ENCODE measurements at places on chromosomes 3 and 15.

- DNase-seq, result no peak
Observed at GRCh38 chr3:143884861-143885260, 36.6 kb upstream of the SLC9A9 start.

DNA sequence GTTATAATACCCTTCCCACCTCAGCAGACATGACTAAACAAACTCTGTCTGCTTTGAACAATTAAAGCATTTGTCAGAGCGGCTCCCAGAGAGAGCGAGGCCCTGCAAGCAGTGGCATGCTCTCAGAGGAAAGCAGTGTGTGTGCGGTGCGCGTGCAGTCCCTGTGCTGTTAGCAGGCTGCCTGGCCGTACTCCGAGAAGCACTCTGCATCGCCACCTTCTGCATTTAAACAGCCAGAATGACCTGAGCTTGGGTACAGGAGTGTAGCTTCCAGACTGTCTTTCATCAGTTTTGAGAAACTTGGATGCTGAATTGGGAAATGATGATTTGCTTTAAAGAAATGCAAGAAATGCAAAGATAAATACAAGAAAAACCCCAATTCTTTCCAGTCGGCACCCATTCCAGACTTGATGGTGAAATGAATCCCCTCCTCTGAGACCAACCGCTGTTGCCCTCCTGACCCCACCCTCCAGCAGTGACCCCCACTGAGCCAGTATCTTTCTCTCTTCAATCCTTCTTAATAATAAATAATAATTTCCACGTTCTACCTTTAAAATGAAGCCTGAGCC, 113.5 kb downstream of the VGLL4 start:
- no peak for DNase-seq

GRCh38 chr3:46705751-46706552, 4.8 kb downstream of the TMIE start:
- no peak for DNase-seq

DNA sequence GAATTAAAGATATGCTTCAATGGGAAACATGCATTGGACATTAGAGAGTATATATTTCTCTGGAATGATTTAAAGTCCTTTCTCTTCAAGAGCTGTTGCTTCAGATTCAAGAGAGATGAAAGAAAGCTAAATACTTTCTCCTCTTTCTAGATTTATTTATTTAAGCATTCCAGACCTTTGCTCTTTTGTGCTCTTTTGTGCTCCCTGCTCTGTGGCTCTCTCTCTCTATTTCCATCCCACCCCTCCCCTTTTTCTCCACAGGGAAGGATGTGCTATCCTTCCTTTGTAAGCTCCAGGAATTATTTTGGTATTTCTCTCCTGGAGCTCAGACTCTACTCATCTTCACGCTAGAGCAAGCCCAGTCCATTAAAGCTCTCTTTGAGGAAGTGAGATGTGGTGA, 871.9 kb upstream of the GBE1 start:
- no peak for DNase-seq

- no peak for DNase-seq
Observed at GRCh38 chr3:182739619-182740018, 53.7 kb upstream of the ATP11B start.

- DNase-seq, result no peak
Observed at GRCh38 chr3:187992609-187993008, 161.3 kb upstream of the LPP start.

DNA sequence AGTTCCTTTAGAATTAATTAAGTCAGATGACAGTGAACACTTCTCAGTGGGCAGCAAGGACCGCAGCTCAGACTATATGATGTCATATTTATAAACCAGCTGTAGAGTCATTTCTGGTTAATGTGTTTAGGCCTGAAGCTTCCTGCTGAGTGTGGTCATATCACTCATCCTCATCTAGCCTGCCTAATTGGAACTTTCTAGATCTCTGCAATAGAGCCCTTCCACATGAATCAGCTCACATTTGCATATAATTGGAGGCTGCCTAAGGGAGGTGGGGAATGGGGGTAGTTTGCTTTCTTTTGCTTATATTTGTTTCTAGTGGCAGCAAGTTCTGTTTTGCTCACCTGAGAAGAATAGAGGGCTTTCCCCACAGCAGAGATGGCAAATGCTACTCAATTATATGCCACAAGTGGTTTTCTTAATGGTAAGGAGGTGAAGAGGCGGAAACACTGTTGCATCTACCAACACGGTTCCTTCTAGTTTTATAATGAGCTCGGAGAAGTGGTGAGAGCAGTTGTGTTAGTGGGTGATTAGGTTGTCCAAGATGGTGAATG, 148.1 kb downstream of the KLHL25 start:
- peak; percentile 92 for DNase-seq

GRCh38 chr3:61679026-61679425, 117.7 kb downstream of the PTPRG start:
- no peak for DNase-seq

DNA sequence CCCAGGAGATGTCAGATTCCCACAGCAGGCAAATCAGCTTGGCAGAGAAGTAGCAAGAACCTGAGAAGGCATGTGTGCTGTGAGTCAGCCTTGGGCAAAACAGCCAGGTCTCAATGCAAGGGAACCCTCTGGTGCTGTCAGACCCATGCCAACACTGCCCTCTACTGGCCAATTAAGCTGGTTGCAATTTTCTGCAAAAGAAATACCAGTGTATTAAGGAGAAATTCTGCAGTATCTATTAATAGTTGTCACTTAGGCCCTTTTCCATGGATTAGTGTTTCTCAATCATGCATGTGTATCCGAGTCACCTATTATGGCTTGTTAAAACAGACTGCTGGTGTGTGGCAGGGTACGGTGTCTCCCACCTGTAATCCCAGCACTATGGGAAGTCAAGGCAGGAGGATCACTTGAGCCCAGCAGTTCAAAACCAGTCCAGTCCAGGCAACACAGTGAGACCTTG, 26.2 kb downstream of the MAP4 start:
- peak; percentile 83 for DNase-seq

DNA sequence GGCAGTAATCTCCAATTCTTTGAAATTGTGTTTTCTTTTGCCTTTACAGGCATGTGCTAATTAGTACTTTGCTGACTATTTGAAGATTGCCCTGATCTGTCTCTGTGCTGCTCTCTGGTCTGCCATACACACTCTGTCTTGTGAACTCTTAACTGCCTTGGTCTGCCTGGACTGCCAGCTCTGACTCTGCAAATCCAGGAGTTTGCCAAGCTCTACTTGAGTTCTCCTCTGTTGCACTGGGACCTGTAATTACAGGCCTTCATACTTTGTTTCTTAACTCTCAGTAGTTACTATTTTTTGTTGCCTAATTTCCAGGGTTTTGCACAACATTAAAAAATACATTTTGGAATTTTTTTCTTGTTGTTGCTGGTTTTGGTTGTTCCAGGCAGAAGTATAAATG, 155.0 kb downstream of the RSRC1 start:
- no peak for DNase-seq

- no peak for DNase-seq
Observed at GRCh38 chr15:69675731-69676130, 223.1 kb downstream of the RPLP1 start.

DNA sequence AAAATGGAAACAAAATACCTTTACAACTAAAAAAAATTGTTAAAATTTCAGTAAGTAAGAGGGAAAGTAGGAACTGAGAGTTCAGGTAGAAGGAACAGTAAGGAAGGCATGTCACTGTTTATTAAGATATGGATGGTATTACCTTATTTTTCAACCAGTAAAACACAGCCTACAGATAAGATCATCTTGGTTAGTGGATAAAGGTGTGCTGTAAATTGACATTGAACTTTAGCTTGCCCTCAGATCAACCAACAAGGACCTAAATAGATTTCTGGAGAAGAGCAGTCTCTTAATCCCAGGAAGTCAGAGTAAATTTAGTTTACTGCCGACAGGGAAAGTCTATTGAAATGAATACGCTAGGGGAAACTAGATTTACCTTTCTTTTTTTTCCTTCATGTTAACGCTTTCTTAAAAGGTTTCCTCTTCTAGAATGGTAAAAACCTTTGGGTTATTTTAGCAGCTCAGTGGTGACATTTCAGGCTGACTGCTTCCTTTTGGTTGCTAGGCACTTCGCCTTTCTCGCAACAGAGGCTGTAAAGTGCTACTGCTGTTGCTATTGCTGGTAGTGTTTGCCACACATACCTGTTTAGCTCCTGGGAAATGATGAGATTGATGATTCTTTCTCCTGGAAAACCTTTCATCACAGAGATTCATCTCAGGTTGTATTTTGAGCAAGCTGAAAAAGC, 12.9 kb downstream of the DZIP3 start:
- peak; percentile 75 for DNase-seq

DNA sequence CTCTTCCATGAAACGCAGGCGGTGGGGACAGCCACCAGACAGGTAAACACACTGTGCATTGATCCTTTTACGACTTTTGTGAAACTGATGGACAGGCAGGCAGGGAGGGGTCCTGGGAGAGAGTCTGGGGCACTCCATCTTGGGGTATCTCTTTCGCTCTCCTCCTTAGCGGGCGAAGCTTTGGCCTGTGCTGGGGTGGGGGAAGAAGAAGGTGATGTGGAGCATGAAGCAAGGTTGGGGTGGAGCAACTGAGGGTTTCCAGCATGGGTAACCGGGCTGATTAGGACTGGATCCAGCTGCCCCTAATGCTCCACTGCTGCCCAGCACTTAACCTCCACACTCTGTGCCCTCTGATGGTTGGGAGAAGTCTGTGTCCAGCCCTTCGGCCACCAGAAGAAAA, 25.6 kb downstream of the MUC20 start:
- no peak for DNase-seq

DNA sequence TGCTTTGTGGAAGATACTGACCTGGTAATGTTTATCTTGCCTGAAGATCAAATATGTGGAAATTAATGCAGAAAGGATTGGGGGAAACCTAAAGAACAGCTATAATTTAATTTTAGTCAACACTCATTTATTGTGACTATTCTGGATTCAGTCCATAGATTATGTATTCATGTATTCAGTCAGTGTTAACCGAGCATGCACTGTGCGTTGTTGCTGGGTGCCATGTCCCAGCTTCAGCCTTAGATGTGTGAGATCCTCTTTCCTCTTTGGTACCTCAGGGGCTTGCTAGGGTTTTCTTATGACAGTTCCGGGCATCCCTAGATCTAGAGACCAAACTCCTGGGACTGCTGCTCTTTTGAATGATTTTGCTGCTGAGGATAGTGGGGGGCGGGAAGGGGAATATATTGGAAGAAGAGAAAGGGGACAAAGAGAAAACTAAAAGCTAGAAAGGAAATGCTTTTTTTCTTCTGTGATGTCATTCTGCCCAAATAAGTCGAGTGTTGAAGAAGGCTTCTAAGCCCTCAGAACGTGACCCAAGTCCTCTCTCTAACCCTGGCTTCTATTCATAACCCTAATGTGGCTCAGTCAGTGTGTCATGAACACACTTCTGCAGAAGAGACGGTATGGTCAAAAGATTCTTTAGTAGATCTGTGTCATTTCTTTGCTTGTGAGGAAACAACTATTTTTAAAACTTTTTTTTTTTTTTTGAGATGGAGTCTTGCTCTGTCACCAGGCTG, 33.5 kb downstream of the STARD9 start:
- DNase-seq, result peak; percentile 8

DNA sequence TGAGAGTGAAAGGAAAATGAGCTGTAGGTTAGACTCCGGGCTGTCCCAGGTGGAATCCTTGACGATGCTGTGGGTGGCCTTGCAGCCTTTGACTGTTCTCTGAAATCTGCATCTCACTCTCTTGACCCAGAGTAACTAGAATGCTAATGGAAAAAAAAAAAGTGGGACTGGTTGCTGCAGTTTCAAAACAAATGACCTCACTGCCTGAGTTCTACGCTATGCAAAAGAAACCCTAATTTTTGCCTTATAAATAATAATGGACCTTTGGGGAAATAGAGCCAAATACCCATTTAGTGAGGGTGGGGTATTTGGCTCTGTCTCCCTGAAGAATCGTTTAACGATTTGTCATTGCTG, 309.7 kb upstream of the C2CD4B start:
- no peak for DNase-seq

DNA sequence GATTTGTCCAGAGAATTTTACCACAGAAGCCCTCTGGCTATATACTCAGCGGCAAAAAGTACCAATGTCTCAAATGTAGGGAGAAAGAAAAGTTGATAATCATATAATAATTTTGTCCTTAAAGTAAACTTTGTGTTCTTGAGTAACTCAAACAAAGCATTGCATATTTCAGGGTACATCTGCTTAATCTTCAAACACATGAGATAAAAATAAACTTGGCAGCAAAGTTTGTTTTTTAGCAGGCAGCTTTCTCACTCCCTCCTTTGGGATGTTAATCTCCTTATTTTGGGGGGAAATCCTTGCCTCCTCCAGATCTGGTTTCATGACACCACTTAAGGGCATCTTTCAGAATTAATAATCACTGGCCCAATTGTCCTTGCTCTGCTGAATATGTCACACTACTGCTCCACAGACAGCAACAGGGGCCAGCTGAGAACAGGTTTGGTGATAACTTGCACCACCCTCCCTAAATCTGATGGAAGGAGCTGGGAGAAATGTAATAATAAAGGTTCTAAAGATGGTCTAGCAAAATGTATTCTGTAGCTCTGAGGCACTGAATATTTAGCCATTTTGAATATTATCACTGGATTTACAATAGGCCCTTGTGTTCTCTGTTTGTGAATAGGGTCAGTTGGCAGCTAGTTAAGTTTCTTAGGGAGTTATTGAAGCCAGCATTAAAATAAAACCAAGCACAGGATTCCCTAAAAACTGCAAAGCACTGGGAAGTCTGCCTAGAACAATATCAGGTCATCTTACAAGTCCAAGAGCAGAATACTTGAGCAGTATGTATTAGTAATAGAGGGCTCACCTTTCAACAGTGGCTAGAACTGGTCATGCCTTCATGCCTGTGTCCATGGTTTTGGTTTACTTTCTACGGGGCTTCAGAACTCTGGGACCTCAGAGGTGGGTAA, 79.2 kb downstream of the EFL1 start:
- no peak for DNase-seq

DNA sequence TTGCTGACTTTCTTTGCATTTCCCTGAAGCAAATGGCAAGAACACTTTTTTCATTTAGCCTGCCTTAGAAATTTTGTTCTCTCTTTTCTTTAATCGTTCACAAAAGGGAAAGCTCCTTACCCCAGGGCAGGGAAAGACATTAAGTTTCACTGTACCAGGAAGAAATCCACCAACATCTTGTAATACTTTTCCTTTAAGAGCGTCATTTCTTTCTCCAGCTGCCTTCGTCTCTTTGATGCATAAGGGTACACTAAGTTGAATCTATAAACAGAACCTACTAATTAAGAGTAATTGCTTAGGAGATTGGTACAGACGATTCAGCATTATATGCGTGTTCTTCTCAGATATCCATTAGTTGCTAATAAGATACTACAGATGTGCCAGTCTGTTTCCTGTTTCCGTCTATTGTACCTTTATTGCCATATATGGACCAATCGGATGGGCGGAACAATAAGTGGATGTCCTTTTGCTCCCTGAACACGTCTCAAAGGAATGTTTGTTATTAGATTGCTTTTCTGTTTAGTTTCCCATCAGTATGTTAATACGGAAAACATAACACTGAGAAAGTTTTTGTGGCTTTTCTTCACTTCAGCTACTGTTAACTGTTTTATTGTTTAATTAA, 276.7 kb upstream of the RARB start:
- no peak for DNase-seq

GRCh38 chr15:57727031-57727430, 20.5 kb downstream of the POLR2M start:
- no peak for DNase-seq

- DNase-seq, result no peak
Observed at GRCh38 chr3:51709004-51709420, 2.1 kb downstream of the GRM2 start.
